ENCODE measurements at places on chromosomes 11 and 22. TPM values are rescaled to one million over a fixed set of nuclear protein-coding genes. Genes with fewer than 3 reads are reported as not detected.

Gene TRPM5
- total RNA-seq: not detected

DNA sequence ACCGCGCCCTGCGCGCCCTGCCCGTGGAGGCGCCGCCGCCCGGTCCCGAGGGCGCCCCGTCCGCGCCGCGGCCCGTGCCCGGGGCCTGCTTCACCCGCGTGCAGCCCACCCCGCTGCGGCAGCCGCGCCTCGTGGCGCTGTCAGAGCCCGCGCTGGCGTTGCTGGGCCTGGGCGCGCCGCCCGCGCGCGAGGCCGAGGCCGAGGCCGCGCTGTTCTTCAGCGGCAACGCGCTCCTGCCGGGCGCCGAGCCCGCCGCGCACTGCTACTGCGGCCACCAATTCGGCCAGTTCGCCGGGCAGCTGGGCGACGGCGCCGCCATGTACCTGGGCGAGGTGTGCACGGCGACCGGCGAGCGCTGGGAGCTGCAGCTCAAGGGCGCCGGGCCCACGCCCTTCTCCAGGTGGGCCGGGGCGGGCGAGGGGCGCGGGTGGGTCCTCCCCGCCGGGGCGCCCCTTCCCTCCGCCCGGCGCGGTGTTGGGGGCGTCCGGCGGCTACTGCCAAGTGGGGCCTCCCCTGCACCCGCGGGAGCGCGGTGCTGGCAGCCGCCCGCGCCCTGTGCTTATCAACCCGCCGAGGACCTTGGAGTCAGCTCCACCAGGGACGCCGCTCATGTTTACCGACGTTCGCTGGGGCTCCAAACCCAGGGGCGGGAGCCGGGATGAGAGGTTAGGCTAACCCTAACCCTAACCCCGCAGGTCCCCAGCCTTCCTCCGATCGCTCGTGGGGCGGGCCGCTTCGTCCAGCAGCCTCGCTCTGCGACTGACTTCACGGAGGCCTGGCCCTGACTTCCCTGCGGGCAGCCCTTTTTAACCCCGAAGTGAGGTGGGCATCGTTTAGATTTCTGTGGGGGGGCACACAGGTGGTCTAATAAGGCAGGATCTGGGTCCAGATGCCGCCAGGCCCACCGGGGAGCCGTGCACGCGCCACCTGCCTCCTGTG lies 649 bp downstream of the SELENOO start:
- H3K27me3 ChIP-seq: no peaks in the 10 kb centered on the region
- H3K4me3 ChIP-seq: peak overlapping the region; percentile 48
- peaks cover 5% of the 10 kb centered on the region for H3K4me1 ChIP-seq
- H3K36me3 ChIP-seq: no peaks in the 10 kb centered on the region
- DNase-seq: peak; percentile 69

DNA sequence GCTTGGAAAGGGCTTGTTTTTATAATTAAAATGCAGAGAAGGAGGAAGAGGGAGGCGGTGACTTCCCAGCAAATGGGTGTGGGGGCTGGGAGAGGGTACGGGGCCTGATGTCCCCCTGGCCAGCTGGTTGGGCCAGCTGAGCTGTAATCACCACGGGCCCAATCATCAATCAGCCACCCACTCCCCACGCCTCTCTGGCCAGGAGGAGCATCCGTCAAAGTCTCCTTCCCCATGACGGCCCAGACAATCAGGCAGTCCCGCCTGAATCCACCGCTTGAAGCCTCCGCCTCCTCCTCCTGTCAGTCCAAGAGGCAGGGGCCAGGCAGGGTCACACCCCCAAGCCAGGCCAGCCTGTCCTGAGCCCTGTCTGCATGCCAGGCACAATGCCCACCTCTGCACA lies 13.3 kb upstream of the CABP7 start:
- no peak for DNase-seq
- no peaks in the 10 kb centered on the region for H3K36me3 ChIP-seq

DNA sequence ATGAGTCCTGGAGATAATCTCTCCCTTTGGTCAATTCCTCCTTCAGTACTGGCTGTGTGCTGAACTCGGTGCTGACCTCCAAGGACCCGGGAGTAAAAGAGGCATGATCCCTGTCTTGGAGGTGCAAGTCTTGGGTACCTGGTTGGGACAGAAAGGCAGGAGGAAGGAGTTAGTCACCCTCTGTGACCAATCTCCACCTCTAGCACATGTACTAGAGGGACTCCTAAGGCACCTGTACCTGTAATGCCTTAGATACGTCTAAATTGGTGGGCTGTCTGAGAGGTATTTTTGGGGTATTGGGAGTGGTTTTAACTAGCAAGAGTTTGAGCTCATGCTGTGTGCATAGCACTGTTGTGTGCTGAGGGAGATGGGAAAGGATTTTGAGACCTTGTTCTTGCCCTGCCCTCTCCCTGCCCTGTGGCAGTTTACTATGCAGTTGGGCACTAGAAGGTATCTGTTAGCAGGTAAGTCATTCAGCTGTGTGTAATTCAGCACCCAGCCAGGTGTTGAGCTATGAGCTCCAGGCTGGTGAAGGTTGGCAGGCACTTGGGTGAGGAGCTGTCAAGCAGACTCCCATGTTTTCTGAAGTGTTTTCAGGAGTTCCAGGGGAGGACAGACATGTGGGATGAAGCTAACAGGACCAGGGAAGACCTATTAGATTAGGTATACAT lies 2.5 kb downstream of the PANX1 start:
- no peaks in the 10 kb centered on the region for H3K27me3 ChIP-seq
- DNase-seq: no peak
- H3K4me3 ChIP-seq: no peak overlapping the region
- H3K27ac ChIP-seq: no peak overlapping the region

Measured in ovary (tissue), 10 donors.